ENCODE measurements at places on chromosomes 16 and 17. TPM values are rescaled to one million over a fixed set of nuclear protein-coding genes. Genes with fewer than 3 reads are reported as not detected.
A peak's percentile ranks its signal among the peaks of the same experiment; 100 is the strongest.

GRCh38 chr17:53971361-53971760 is 148.6 kb downstream of the KIF2B start:
- DNase-seq, result peak; percentile 21

- DNase-seq, result peak; percentile 53
Observed at GRCh38 chr16:21600031-21600773, 825 bp downstream of the METTL9 start.

GRCh38 chr17:30788918-30789317 is 35.6 kb downstream of the CRLF3 start:
- DNase-seq, result peak; percentile 17

Gene CHRNB1
- polyA plus RNA-seq, result 10.0 TPM

Measured in GM23338 (cell line).